Endothelial cell of umbilical vein (primary cell): ENCODE measurements at places on chromosomes 1 and 21. TPM values are rescaled to one million over a fixed set of nuclear protein-coding genes. Genes with fewer than 3 reads are reported as not detected.

DNA sequence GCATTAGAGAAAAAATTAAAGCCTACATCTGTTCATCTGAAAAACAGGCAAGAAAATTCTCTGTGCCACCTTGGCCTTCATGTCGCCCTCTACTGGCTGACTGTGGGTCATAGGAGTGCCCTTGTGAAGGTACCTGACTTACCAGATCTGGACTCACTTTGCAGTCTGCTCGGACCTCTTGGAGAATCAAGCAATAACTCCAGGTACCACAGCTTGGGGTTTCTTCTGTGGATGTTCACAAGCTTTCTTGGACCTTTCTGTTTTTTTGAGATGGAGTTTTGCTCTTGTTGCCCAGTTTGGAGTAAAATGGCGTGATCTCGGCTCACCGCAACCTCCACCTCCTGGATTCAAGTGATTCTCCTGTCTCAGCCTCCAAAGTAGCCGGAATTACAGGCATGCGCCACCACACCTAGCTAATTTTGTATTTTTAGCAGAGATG lies 2.4 kb upstream of the PRAMEF18 start:
- no peak for DNase-seq
- no peak overlapping the region for H3K27ac ChIP-seq
- no peaks in the 10 kb centered on the region for H3K27me3 ChIP-seq
- no peaks in the 10 kb centered on the region for H3K36me3 ChIP-seq
- no peaks in the 10 kb centered on the region for H3K4me1 ChIP-seq

DNA sequence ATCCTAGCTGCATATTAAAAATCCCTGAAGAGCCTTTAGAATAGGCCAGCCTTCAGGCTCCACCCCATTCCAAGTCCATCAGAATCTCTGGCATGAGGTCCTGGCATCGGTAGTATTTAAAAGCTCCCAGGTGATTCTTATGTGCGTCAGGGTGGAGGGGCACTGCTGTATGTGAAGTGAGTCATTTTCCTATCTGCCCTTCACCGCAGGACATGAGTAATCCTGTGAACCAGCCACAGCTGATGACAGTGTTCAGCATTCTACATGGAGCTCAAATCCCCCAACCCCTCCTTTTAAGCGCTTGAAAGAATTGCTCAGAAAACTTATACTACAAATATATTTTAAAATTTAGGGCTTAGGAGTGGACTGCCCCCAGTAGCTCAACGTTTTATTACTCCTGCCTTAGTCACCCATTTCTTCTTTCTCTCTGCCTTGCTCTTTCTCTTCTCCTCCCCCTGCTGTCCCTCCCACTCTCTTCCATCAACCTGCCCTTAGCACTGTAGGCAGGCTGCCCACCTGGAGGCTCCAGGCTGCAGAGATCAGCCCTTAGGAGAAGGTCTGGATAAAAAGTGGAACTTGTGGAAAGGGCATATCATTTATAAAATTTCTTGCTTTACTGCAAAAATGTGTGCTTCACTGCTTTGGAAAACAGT lies 73.8 kb upstream of the ZNF281 start:
- no peaks in the 10 kb centered on the region for H3K36me3 ChIP-seq
- DNase-seq, result peak; percentile 94
- H3K27me3 ChIP-seq, result no peaks in the 10 kb centered on the region
- H3K4me3 ChIP-seq, result no peak overlapping the region
- H3K27ac ChIP-seq, result peak overlapping the region; percentile 49

DNA sequence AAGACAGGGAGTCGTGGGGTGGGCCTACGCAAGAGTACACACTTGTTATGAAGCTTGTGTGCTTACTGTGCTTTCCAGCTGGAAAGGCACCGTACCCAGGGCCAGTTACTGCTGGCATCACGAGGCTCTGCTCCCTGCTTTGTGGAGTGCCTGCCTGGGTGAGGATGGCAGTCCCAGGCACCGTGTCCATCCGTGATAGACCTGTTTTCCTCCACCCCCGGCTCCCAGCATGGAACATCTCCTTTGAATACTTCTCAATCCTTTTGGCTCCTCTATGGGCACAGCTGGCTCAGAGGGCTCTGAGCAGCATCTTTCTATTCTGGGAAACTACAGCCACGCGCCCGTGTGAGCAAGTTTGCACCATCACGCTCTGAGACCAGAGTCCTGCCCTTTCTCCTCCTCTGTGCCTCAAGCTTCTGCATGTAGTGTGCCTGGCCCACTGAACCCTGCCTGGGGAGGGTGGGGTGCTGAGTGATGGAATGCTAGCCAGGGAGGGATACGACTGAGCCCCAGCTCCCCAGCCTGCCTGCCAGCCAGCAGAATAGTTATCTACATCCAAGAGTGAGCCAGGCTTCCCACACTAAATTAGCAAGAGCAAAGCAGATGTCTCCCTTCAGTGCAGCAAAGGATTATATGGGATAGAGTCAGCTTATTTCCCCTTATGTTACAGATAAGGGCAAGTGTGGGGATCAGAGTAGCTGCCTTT lies 7.1 kb upstream of the TNR start:
- H3K27ac ChIP-seq, result no peak overlapping the region
- no peak for DNase-seq

DNA sequence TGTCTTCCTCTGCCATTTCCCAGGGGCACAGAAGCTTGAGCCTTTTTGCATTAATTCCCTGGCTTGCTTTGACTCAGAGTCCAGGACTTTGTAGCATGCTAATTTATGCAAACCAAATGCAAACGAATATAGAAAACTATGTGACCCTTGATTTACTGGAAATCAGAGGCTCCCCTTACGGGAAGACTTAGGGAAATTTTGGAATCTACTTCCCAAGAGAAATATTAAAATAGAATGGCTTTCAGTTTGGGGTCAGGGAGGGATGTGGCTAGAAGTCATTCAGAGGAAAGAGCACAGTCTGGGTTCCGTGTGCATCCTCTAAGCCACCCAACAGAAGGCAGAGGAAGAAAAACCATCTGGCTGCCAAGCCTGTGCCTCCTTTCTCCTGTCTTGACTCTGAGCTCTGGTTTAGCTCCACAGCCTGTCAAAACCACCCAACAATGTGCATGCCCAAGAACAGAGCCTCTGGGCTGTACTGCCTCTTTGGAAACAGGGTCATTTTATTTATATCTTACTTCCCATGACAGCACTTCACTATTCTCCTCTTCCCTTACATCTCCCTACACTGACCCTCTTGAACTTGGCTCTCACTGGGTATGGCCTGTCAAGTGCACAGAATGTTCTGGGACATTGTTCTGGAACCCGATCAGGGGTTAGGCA lies 30.1 kb downstream of the ATF3 start:
- peaks cover 5% of the 10 kb centered on the region for H3K27me3 ChIP-seq
- no peak for DNase-seq
- H3K36me3 ChIP-seq, result no peaks in the 10 kb centered on the region
- no peak overlapping the region for H3K4me3 ChIP-seq
- no peak overlapping the region for H3K27ac ChIP-seq
- H3K4me1 ChIP-seq, result peaks cover 27% of the 10 kb centered on the region

- H3K4me3 ChIP-seq, result no peak overlapping the region
- DNase-seq, result no peak
- no peaks in the 10 kb centered on the region for H3K27me3 ChIP-seq
- H3K36me3 ChIP-seq, result peaks cover 2% of the 10 kb centered on the region
- H3K4me1 ChIP-seq, result peaks cover 13% of the 10 kb centered on the region
Measured at GRCh38 chr1:21068937-21069336, 107.8 kb downstream of the EIF4G3 start.

DNA sequence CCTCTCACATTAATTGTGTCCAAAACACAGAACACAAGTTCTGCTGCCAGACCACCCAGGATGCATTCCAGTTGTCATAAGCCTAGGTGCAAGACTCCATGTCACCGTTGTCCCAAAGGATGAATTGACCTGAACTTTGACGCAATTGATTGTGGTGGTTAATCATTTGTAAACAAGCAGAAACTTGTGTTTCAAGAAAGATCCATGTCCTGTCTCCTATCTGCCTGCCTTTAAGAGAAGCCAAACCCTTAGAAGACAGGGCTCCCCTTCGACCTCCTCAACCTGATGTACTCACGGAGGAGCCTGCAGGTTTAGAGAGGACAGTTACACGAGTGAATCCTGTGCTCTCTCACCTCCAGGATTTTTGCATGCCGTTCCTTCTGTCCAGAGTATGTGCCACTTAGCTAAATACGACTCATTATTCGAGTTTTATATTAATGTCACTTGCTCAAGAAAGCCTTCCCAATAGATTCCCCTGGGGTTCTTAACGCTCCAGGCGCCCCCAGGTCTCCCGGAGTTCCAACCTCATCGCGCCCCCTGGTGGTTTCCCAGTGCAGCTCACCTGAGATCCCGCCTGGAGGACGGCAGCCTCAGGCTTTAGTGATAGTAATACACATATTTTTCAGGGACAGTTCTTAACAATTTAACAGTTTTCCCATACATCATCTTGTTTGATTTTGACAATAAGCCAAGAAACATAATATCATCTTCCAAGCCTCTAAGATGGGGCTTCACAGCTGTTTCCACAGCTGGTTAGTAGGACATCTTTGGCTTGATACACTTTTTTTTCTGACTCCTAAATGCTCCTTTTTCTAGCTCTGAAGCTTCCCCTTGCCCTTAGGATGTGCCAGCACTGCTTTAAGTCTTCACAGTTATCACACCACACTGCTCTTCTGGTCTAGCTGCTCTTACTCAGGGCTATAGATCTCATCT lies 2.4 kb upstream of the C8B start:
- no peaks in the 10 kb centered on the region for H3K36me3 ChIP-seq
- H3K27me3 ChIP-seq, result no peaks in the 10 kb centered on the region
- no peaks in the 10 kb centered on the region for H3K4me1 ChIP-seq
- peak; percentile 6 for DNase-seq
- H3K27ac ChIP-seq, result no peak overlapping the region

DNA sequence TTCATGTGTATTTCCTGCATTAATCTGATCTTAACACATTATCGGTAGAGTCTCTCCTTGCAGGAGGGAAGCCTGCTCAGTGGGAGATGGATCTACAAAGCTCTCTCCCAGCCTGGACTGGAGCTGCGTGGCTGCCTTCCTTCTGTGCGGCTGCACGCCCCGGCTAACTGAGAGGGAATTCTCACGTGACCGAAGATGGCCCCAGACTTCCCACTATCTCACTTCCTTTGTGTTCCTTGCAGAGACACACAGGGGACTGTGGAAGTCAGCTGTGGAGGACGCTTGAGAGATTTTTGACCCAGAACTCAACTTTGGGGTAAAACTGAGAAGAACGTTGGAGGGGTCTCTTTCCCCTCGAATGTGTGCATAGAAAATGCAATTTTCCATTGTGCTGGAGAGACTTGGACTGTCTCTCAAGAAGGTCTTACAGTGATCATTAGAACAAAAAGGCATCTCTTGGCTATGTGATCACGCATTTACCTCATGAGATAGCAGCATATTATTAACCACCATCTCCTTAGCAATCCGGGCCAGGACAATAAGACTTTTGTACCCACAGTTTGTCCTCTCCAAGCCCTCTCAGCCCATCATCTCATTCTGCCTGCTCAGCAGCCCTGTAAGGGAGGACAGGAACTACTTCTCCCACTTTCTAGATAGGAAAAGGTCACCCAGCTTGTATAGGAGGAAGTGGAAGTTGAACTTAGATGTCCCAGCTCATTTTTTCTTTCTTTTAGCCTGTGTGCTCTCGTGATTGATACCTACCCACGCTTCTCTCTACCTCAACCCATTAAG lies 49.3 kb upstream of the TARBP1 start:
- H3K27ac ChIP-seq, result no peak overlapping the region
- H3K27me3 ChIP-seq, result no peaks in the 10 kb centered on the region
- H3K36me3 ChIP-seq, result no peaks in the 10 kb centered on the region
- peaks cover 9% of the 10 kb centered on the region for H3K4me1 ChIP-seq
- no peak for DNase-seq

DNA sequence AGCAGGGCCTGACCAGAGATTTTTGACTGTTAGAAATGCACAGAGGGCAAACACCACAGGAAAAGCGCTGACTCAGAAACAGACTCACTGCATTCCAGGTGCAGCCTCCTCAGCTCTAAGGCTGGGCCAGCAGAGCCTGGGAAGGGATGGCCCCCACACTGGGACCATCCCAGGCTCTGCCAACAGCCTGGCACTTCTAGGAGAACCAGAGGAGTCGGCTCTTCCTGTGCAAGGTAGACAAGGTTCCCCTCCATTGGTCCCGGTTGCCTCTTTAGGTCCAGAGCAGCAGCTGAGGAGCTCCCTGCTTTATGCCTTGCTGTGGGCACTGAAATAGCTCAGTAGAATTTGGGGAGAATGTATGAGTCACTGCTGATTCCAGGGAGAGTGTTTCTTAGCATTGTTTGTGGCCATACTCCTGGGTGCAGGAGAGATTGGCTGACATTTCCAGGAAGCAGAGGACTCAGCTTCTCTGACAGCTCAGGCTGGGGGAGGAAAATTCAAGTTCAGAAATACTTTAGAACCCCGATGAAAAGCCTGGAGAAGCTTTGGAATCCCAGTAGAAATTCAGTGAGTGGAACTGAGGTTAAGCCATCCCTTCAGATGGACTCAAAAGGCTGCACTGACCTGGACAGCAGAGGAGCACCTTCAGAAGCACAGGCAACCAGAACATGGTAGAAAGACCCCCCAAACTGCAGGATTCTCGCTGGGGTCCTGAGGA lies 19.7 kb downstream of the PRAMEF1 start:
- H3K36me3 ChIP-seq, result no peaks in the 10 kb centered on the region
- no peaks in the 10 kb centered on the region for H3K27me3 ChIP-seq
- H3K4me3 ChIP-seq, result no peak overlapping the region

DNA sequence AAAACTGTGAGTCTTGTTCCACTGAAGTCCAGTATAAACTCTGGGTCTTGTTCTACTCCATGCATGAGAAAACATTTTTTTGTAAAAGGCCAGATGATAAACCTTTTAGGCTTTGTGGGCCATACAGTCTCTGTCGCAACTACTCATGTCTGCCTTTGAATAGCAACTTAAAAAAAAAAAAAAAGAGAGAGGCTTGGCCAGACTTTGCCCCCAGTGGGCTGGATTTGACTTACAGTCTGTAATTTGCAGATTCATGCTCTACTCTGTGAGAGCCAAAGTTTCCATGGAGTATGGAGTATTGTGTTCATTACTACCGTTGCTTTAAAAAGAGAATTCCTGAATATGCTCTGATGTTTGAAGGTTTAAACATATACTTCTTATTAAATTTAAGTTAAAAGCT lies 654.9 kb upstream of the PKN2 start:
- no peak overlapping the region for H3K4me3 ChIP-seq
- no peaks in the 10 kb centered on the region for H3K27me3 ChIP-seq
- no peaks in the 10 kb centered on the region for H3K4me1 ChIP-seq
- no peak for DNase-seq
- H3K36me3 ChIP-seq, result no peaks in the 10 kb centered on the region
- no peak overlapping the region for H3K27ac ChIP-seq

DNA sequence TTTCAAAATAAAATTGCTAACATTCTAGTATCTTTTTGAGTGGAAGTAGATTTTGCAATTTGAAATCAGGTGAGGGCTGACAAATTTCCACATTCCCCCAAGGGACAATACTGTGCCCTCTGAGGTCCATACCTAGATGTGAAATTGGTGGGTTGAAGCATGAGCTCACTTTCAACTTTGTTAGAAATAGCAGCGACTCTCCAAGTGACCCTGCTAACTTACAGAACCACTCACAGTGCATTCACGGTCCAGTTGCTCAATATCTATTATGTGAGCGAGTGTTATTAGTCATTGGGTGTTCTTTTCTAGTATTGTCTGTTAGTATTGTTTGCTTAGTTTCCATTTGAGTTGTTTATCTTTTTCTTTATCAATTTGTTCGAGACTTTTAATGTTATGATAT lies 53.6 kb upstream of the ASB17 start:
- H3K4me1 ChIP-seq, result no peaks in the 10 kb centered on the region
- H3K4me3 ChIP-seq, result no peak overlapping the region
- no peaks in the 10 kb centered on the region for H3K36me3 ChIP-seq
- H3K27ac ChIP-seq, result no peak overlapping the region

Gene ADAMTSL4
- 0.37 and 0.73 TPM in 2 replicates for total RNA-seq

Gene CASQ1
- total RNA-seq, result not detected in 2 replicates

Gene FTCD
- total RNA-seq, result 1.2 and 1.5 TPM in 2 replicates

Gene FBXO2
- total RNA-seq, result 0.42 and 0.88 TPM in 2 replicates

Gene NT5C1A
- not detected in 2 replicates for total RNA-seq

Gene HES4
- 32.0 and 37.6 TPM in 2 replicates for total RNA-seq
